ENCODE measurements at places on chromosomes 5 and 9.

DNA sequence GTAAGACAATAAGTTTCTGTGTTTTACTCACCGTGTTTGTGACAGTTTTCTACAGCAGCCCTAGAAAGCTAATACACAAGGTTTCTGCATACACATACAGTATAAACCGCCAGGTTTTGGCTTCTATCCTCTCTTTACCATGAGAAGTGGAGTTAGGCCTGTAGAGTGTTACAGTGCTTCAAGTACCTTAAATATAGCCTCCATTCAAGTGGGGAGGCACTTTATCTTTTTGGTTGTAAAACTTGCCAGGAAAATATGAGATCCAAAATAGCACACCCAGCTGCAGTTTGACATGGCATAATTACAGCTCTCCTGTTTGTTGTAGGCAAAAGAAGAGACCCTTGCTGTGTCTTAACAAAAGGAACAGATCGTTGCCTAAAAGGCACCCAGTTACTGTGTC, 90.3 kb upstream of the PTPN3 start:
- no peak for DNase-seq

GRCh38 chr5:40634593-40634992, 45.1 kb upstream of the PTGER4 start:
- no peak for DNase-seq

GRCh38 chr9:6765396-6765795, 7.6 kb downstream of the KDM4C start:
- no peak for DNase-seq

GRCh38 chr5:17806818-17807468, 172.7 kb downstream of the TAF11L14 start:
- no peak for DNase-seq

DNA sequence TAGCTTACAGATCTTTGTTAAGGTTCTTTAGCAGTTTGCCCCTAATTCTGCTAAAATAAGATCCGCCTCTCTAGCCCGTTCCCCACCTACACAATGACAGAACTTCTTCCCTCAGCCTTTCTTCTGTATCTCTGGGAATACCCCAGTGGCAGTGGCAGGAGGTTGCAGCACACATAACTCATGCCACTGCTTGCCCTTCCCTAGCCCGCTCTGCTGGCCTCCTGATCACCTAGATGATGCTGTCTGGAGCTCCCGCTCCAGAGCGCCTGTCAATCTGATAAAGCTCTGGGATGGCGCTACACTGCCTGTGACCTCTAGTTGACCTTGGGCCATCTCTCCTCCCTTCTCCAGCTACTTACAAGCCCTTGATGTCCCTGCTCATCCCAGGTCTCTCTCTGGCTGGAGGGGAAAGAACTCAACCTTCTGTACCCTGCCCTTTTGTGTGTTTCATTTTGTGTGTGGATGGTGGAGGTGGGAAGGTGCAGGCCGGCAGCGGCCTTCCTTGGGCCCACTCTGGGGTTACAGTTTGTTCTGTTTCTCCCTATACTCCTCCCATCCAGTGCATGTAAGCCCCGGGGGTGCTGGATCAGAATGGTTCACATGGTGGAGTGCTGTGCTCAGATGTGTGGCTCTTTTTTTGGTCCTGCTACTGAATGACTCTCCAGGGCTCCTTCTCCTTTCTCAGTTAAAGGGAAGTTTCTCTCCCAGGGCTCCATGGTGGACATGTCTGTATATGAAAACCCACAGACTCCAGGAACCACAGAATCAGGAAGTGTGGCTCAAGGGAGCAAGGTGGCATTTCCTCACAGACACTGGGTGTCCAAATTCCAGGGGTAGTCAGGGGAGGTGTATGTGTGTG, 29.1 kb downstream of the MTX3 start:
- DNase-seq = no peak

DNA sequence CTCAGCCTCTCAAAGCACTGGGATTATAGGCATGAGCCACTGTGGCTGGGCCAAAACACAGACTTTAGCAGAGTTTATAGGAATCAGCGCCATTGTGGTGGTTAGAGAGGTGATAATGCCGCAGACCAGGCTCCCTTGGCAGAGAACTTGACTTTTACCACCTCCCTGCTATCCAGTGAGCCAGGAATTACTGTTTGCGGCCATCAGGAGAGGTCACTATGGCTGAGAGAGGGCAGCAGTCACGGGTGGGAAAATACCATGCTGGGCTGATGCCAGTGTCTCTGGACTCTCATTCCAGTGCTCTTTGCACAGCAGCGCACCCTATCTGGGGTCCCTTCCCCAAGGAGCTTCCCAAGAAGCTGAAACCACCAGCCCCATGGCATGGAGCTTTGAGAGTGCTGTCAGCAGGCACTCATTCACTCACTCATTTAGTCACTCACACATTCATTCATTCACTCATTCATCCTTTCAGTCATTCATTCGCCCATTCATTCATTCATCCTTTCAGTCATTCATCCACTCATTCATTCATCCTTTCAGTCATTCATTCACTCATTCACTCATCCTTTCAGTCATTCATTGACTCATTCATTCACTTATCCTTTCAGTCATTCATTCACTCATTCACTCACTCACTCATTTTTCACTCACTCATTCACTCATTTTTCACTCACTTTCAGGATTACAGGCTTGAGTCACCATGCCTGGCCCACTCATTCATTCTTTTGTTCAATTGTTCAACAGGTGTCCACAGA, 27.3 kb upstream of the RNU6ATAC start:
- no peak for DNase-seq

DNA sequence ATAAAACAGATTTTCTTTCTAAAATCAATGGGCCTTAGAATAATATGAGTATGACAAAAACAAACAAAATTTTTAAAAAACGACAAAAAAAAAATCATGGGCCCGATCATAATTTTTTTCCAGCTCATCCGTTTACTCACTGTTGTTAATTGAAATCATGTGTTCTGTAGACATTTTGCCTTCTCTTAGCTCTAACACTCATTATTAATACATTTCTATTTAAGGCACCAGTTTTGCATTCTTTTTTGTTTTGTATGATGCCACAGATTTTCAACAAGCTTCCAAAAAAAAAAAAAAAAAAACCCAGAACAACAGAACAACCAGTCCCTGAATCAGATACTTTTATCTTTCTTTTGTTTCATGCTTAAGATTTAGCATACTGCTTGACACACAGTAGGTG, 86.4 kb downstream of the PRLR start:
- no peak for DNase-seq

DNA sequence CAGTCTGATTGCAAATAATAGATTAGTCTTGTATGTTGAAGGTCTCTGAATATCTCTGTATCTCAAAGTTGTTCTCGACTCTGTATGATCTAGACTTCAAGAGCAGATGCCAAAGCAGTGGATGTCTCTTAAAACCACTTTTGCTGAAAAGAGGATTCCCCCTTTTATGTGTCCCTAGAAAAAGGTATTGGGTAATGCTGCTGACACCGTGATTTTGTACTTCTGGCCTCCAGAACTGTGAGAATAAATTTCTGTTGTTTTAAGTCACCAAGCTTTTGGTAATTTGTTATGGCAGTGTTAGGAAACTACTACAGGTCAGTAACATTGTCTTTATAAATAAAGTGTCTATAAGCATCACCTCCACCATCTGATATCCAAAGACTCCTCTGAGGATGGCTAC, 85.3 kb upstream of the PIK3R1 start:
- no peak for DNase-seq

GRCh38 chr9:113618836-113619490, 155.4 kb downstream of the RGS3 start:
- no peak for DNase-seq

DNA sequence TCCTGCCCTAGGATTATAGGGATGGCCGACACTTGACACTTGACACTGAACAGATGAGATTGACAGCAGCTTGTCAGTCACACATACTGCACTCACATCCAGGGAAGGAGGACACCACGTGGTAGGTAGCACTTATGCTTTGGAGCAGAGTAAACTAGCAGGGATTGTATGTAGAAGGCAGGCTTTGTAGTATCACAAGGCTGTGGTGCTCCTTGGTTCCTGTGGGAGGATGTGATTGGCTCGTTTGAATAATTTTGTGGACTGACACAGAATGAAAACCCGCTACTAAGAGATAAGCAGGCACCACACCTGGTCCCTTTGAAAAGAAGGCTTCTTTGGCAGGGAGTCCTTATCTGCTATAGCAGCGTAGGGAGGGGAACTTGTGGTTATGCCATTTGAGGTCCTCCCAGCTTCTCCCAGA, 63.6 kb upstream of the IL12B start:
- DNase-seq = no peak

DNA sequence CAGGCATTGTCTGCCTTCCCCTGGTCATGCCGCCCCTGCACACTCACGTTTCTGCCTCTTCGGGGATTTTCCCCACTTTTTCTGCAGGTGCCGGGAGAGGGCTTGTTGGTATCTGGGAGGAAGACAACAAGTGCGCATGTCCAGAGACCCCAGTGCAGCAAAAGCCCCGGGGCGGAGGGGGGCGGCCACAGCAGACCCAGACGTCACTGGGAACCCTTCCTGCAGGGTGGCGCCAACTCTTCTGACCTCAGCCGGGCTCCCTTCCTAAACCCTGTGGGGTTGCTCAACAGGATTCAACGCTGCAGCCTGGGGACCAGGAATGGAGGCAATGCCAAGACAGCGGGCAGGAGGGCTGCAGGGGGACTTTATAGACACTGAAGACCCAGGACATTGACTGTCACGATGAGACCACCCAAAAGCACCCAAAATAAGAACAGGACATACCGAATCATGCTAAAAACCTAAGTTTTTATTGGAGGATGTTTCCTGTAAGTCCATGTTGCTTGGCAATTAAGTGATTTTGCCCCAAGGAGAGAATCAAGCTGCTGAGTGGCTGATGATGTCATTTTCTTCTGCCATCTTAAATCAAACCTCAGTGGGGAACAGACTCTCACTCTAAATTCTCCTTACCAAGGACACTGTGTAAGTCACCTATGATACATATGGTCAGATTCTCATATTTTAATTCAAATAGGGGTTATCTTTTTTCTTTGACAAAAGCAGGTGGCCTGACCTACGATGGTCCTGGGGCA, 62.9 kb upstream of the SIMC1 start:
- DNase-seq = no peak

All from CD4-positive, alpha-beta T cell treated with Interleukin-4 for 1 hour (primary cell).